ENCODE measurements at places on chromosomes 11 and 22. TPM values are rescaled to one million over a fixed set of nuclear protein-coding genes. Genes with fewer than 3 reads are reported as not detected.

DNA sequence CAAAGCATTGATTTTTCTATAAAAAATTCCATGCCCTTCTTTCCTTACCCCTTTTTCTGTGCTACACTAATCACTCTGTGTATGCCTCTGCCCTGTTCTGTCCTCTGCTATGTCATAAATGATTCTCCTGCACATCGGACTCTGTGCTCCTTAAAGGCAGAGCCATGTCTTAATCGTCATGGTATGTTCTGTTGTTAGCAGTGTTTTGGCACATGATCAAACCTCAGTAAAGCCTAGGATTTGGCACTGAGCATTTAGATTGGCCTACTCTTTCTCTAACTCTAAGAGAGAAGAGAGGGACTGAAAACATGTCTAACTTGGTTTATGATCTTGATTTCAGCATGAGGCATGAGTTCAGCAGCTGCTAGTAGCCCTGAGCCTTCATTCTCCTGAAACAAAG is 266.9 kb downstream of the AASDHPPT start:
- no peaks in the 10 kb centered on the region for H3K4me1 ChIP-seq
- H3K27me3 ChIP-seq: no peaks in the 10 kb centered on the region
- no peaks in the 10 kb centered on the region for H3K36me3 ChIP-seq
- no peak overlapping the region for H3K4me3 ChIP-seq

GRCh38 chr22:20024650-20025397 is 3.9 kb downstream of the TANGO2 start:
- peaks cover 18% of the 10 kb centered on the region for H3K4me1 ChIP-seq
- H3K27ac ChIP-seq: no peak overlapping the region
- H3K36me3 ChIP-seq: no peaks in the 10 kb centered on the region
- DNase-seq: no peak
- H3K4me3 ChIP-seq: no peak overlapping the region
- H3K27me3 ChIP-seq: no peaks in the 10 kb centered on the region

DNA sequence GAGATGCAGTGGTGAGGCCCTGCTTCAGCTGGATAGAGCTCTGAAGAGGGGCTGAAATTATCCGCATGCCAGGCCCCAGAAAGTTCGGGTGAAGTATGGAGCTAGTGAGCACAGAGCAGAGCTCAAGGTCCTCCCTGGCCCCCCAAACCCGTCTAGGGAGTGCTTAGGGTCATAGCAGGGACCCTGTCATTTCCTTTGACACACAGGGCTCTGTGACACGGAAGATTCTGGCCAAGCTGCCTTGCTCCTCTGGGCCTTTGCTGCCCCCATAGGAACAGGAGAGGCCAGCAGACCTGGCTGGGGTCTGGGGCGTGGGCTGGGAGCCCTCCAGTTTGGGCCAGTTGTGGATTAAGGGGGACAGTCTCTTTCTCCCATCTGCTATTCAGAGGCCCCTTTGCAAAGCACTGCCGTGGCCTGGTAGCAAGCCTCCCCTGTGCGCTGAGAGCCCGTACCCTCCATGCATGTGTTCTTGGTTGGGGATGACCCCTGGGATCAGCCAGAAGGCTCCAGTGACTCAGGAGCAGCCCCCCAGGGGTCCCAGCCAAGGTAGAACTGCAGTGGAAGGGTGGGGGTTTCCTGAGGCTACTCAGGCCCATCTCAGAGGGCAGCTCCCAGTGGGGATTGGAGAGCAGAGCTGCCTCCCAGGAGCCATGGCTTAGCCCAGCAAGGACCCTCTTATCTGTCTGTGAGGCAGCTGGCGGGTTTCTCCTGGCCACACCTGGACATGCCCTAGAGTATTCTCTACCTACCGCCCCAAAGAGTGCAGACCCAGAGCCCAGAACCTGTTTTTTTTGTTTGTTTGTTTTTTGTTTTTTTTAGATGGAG is 42.3 kb downstream of the RNF141 start:
- DNase-seq: no peak
- no peaks in the 10 kb centered on the region for H3K27me3 ChIP-seq
- H3K4me3 ChIP-seq: no peak overlapping the region
- no peaks in the 10 kb centered on the region for H3K4me1 ChIP-seq
- H3K27ac ChIP-seq: peak overlapping the region; percentile 37

DNA sequence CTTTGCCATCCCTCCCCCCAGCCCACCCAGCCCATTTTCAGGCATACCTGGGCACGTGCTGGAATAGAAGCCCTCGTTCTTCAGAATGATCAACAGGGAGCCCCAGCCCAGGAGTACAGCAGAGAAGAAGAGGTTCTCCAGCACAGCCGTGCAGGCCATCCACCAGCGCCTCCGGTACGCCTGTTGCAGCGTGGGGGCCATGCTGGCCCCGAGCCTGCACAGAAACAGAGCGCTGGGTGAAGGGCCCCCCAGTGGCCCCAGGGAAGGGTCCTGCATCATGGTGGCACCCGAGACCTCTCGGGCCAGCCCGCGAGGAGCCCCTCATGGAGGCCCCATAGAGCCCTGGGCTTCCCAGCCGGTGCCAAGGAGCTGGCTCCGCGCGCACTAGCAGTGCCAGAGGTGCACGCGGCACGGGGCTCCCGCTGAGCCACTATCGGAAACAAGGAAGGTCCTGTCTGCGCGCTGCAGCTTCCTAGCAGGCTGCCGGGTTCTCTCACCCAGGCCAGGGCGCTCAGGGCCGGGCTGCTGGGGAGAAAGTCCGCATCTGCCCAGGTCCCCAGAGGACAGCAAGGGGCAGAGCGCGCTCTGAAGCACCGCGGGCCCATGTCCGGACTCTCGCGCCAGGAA is 1.5 kb downstream of the SLC43A1 start:
- H3K27me3 ChIP-seq: no peaks in the 10 kb centered on the region
- peak overlapping the region; percentile 68 for H3K27ac ChIP-seq
- no peaks in the 10 kb centered on the region for H3K36me3 ChIP-seq

DNA sequence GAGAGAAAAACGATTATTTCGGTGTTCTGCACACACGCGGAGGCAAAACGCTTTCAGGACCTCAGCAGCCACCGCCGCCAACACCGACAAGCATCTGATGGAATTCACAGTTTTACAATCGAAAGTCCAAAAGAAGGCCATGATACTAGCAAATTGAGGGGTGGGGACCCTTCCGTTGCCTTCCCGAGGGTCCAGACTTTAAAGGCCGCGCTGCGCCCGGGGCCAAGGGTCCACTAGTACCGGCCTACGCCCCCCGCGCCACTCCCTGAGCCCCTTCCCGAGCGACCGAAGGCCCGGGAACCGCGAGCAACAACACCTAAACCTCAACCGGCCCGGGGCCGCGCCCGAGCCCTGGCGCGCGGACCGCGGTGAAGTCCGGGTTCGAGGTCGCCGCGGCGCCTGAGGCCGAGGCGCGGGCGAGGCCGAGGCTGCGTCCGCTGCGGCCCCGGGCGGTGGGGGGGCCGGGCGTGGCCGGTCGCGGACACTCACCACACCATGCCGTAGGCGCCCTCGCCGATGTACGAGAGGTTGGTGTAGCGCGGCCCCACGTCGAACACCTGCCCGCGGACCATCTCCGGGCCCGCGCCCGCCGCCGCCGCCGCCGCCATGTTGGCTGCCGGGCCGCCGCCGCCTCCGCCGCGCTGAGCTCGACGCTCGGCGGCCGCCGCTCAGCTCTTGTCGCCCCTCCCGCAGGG is 465 bp downstream of the MAPK1 start:
- no peaks in the 10 kb centered on the region for H3K27me3 ChIP-seq
- no peaks in the 10 kb centered on the region for H3K36me3 ChIP-seq
- peak overlapping the region; percentile 83 for H3K4me3 ChIP-seq
- peak; percentile 68 for DNase-seq

GRCh38 chr11:413120-414081 is 1.4 kb downstream of the SIGIRR start:
- no peaks in the 10 kb centered on the region for H3K36me3 ChIP-seq
- H3K4me1 ChIP-seq: peaks cover 14% of the 10 kb centered on the region
- DNase-seq: no peak
- no peak overlapping the region for H3K4me3 ChIP-seq
- H3K27me3 ChIP-seq: peaks cover 45% of the 10 kb centered on the region
- H3K27ac ChIP-seq: no peak overlapping the region

- peaks cover 17% of the 10 kb centered on the region for H3K4me1 ChIP-seq
- peak overlapping the region; percentile 71 for H3K4me3 ChIP-seq
- no peaks in the 10 kb centered on the region for H3K27me3 ChIP-seq
These were observed 607 bp upstream of the ZNF70 start for GRCh38 chr22:23751441-23751996.

DNA sequence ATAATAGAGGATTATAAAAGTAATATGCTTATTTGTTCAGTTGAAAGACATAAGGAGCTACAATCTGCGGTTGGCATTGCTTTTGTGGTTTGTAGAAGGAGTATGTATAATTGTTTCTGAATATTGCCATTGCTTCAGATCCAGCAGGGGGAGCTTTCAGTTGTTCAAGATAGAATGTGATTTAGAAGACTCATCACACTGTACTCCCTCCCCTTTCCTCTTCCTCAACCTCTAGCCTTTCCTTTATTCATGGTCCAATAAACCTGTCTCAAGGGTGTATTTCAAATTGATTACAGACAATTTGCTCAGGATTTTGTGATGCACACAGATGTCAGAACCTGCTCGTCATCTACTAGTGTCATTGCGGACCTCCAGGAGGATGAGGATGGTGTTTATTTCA is 9.8 kb downstream of the PRMT3 start:
- H3K27me3 ChIP-seq: no peaks in the 10 kb centered on the region
- no peak overlapping the region for H3K4me3 ChIP-seq
- H3K36me3 ChIP-seq: peaks cover 72% of the 10 kb centered on the region
- no peaks in the 10 kb centered on the region for H3K4me1 ChIP-seq
- DNase-seq: no peak

DNA sequence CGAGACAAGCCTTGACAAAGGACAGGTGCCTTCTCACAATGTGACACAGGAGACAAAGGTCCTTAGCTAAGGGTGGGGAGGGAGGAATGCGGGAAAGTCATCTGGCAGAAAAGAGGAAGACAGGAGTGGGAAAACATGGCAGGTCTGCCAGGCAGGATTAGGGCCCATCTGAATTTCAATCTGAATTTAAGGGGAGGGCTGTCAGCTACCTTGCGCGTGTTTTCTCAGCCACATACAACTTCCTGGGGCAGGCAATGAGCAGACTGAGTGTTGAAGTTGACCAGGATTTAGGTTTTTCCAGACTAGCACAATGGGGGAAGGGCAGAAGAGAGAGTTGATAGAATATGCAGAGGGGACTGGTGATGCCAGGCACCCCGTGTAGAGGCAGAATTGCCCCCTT is 66.7 kb upstream of the LARGE1 start:
- H3K4me1 ChIP-seq: no peaks in the 10 kb centered on the region
- no peaks in the 10 kb centered on the region for H3K27me3 ChIP-seq
- no peak overlapping the region for H3K4me3 ChIP-seq
- no peak for DNase-seq
- no peaks in the 10 kb centered on the region for H3K36me3 ChIP-seq

- H3K27me3 ChIP-seq: no peaks in the 10 kb centered on the region
- no peak for DNase-seq
- no peaks in the 10 kb centered on the region for H3K4me1 ChIP-seq
- H3K27ac ChIP-seq: peak overlapping the region; percentile 91
- no peaks in the 10 kb centered on the region for H3K36me3 ChIP-seq
- no peak overlapping the region for H3K4me3 ChIP-seq
These were observed 412 bp upstream of the RPS3 start for GRCh38 chr11:75398906-75399305.

DNA sequence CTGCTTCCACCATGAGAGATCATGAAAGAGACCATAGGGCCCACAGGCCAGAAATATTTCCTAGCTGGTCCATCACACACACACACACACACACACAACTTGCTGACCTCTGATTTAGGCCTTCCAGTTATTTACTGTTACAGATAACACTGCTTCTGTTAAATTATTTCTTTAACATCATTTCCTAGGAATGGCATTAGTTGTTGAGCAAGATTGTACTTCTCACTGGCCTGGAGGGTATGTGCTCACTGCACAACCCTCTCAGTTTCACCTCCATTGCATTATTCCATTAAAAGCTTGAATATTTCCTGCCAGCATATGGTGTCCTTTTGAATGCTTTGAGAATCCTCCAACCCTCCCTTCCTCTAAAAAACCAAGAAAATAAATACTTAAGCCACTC is 104.4 kb downstream of the MICAL2 start:
- H3K4me1 ChIP-seq: peaks cover 69% of the 10 kb centered on the region
- H3K36me3 ChIP-seq: peaks cover 17% of the 10 kb centered on the region
- peak overlapping the region; percentile 51 for H3K27ac ChIP-seq
- no peaks in the 10 kb centered on the region for H3K27me3 ChIP-seq

GRCh38 chr11:118052581-118053206 is 24.2 kb upstream of the TMPRSS4 start:
- no peak overlapping the region for H3K4me3 ChIP-seq
- no peak for DNase-seq
- H3K4me1 ChIP-seq: no peaks in the 10 kb centered on the region
- H3K27ac ChIP-seq: no peak overlapping the region
- H3K36me3 ChIP-seq: no peaks in the 10 kb centered on the region

DNA sequence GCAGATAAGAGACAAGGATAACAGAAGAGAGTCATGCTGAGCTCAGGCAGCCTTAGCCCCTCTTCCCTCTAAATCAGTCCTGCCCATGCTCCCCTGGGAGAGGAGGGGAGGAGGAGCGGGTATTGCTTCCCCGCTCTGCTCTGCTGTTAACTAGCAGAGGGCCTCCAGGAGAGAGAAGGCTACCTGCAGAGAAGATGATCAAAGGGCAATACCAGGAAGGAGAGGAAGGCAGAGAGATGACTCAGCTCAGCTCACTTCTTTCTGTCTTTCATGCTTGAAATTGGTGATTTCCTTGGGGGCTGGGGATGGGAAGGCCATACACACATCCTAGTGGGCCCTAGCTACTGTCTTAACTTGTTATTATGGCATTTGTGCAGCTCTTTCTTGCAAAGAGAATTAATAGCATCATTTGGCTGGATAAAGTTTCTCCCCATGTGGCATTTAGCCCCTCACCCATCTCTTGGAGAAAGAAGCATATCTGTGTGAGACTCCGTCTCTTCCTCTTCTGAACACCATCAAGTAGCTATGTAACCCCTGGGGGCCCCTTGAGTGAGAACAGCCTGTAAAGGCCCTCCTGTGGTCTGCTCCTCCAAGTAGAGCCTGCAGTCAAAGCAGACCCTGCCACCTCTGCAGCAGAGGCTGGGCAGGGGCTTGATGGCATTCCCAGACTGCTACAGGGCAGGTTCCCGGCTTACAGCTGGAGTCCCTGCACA is 33.4 kb upstream of the AMOTL1 start:
- no peak overlapping the region for H3K27ac ChIP-seq
- H3K4me3 ChIP-seq: no peak overlapping the region
- H3K4me1 ChIP-seq: peaks cover 29% of the 10 kb centered on the region
- no peaks in the 10 kb centered on the region for H3K36me3 ChIP-seq
- H3K27me3 ChIP-seq: no peaks in the 10 kb centered on the region
- no peak for DNase-seq

DNA sequence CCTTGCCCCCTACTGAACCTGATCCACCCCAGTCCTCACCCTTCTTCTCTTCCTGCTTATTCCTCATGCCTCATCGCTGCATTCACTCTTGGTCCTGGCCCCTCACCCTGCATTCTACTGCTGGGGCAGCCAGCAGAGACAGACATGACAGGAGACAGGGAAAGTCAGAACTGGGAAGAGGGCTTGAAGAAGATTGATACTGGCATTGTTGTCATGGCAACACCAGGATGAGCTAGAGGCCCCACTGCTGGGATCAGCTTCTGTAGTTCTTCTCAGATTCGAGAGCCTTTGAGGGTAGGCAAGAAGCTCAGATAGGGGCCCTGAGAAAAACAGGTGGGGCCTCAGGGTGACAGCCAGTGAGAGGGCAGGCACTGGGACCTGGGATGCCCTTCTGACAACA is 264.3 kb downstream of the MIAT start:
- no peak overlapping the region for H3K27ac ChIP-seq
- no peak overlapping the region for H3K4me3 ChIP-seq
- H3K27me3 ChIP-seq: no peaks in the 10 kb centered on the region
- DNase-seq: no peak
- H3K4me1 ChIP-seq: no peaks in the 10 kb centered on the region

PGM2L1 gene
- total RNA-seq: 7.6 TPM

HTR3B gene
- not detected for total RNA-seq

SYT8 gene
- total RNA-seq: not detected

All from sigmoid colon (tissue), 7 donors.